Lower leg skin (tissue), 4 donors: ENCODE measurements at places on chromosomes 16 and 17. TPM values are rescaled to one million over a fixed set of nuclear protein-coding genes. Genes with fewer than 3 reads are reported as not detected.

Gene DPEP3
- total RNA-seq: 0.15 TPM

Gene WSB1
- total RNA-seq: 66.1 TPM

Gene OR1A1
- not detected for total RNA-seq

Gene DHX58
- total RNA-seq: 7.5 TPM

Gene ASPA
- total RNA-seq: 1.1 TPM

Gene SOCS7
- 14.5 TPM for total RNA-seq

Gene TEX19
- not detected for total RNA-seq

Gene SLC52A1
- 3.4 TPM for total RNA-seq

DNA sequence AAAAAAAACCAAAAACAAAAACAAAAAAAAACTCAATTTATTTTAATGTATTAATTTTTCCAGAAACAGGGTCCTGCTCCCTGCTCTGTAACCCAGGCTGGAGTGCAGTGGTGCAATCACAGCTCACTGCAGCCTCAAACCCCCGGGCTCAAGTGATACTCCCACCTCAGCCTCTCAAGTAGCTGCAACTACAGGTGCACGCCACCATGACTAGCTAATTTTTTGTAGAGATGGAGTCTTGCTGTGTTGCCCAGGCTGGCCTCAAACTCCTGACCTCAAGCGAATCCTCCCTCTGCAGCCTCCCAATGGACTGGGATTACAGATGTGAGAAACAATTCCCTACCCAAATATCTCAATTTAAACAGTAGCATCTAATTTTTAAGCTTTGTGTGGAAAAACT lies 25.2 kb upstream of the EMP2 start:
- no peak for DNase-seq

DNA sequence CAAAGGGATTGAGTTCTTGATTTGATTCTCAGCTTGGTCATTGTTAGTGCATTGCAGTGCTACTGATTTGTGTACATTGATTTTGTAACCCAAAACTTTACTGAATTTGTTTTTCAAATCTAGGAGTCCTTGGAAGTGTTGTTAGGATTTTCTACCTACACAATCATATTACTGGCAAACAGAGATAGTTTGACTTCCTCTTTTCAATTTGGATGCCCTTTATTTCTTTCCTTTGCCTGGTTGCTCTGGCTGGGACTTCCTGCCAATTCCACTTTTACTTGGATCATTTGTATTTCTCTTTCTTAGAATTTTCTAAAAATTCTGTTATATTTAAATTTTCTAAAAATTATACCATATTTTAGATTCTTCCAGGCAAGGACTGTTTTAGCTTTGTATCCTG lies 151.1 kb downstream of the FTO start:
- no peak for DNase-seq

- DNase-seq: no peak
Observed at GRCh38 chr16:14364386-14365199, 265.5 kb downstream of the PARN start.

DNA sequence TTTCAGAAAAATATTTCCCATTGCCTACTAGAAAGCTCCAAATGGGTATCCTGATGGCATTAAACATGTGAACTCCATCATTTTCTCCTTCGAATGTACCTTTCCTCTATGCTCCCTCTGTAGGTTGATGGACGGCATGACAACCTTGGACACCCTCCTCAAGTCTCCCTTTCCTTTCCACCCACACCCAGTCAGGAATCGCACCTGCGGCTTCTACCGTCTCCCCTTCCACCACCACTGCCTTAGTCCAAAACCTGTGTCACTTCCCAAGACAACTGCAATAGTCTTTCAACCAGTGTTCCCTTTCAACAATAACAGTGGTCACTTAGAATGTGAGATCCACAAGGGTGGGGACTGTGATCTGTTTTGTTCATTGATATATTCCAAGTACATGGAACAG lies 233.1 kb upstream of the AXIN2 start:
- DNase-seq: no peak

- DNase-seq: no peak
Observed at GRCh38 chr17:44171931-44172455, 1.5 kb downstream of the ASB16 start.

DNA sequence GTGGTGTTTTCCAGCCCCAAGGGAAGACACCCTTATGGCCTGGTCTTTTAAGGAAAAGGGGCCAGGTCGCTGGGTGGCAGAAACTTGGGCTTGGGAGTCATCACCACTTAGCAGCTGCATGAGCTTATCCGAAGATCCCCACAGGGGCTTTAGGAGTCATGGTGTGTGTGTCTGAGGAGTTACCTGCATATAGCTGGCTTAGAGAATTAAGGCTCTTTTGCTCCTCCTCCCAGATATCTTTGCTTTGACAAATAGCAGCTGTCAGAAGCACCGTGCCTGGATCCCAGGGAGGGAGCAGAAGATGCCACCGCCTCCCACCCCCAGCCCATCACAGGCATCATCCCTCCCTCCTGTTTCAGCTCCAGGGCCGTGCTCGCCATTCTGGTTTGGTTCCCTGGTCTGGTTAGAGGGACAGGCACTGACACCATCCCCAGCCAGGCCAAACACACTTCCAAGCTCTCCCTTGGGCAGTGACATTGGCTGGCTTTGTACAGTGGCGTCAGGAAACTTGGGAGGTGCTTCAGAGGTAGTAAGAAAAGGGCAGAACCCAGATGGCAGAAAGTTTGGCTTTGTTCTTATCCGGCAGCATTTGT lies 17.4 kb downstream of the LDHD start:
- no peak for DNase-seq

DNA sequence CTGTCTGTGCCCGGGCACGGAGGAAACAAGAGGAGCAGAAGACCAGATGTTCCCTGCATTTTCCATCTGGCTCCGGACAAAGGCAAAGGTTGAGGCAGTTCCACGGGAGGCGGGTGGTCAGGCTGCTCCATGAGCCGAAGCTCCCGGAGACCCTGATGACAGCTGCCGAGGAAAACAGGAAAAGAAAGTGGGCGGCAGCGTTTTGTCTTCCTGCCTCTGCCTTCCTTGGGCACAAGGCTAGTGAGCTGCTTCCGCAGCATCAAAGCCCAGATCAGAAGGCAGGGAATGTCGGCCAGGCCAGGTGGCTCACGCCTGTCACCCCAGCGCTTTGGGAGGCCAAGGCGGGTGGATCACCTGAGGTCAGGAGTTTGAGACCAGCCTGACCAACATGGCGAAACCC lies 16.2 kb downstream of the SLC43A2 start:
- DNase-seq: no peak

DNA sequence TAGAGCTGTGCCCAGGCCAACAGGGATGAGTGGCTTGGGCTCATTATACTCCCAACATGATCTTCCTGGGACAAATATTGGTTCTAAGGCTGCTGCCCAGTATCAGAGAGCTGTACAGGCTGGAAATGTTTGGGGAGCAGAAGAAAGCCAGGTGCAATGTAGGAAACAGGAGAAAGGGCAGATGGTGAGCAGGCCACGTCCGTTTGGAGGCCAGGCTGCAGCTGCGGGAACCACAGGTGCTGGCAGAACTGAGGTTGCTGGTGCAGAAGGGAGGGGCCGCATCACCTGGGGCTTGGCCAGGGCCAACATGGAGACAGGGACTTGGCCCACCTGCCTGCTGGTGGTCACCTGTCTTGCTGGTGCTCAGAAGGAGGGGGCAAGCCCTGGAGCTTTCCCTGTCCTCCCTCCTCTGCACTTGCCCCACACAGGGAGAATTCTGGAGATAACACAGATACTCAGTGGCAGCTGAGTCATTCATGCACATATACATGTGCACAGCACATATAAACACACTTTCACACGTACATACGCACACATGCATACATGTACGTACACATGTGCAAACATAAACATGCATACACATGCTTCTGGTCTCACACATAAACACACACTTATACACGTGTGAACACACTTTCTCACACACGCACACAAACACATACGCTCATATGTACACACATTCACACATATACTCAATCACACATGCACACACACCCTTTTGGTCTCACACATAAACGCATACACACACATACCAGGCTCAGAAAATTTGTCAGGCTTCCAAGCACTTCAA lies 67.7 kb downstream of the WSCD1 start:
- DNase-seq: no peak

DNA sequence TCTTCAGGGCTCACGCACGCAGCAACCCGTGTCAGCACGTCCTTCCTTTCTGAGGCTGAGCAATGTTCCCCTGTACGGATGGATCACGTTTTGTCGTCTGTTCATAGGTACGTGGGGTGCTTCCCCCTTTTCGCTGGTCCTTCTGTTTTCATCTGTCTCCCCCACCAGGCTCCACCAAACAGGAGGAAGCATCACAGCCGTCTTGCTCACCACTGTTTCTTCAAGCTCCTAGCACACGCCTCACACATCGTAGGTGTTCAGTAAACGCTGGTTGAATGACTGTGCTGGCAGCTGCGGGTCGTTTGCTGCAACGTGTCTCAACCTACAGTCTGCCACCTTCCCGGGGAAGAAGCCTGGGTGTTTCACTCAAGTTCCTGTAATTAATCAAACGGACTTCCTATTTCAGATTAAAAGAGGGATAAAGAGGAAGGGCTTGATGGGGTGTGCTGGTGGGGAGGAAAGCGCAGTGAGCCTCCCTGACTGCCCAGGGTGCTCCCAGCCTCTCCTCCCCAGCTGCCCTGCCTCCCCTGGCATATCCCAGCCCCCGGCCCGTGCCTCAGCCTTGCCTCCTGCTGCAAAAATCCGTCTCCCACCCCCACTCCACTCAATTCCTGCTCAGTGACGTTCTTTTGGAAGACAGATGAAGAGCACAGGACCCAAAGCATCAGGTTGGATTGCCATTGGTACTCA lies 76.7 kb upstream of the DOC2B start:
- peak; percentile 70 for DNase-seq

- DNase-seq: no peak
Observed at GRCh38 chr16:71673582-71673973, 47.6 kb downstream of the MARVELD3 start.

GRCh38 chr16:81945665-81946064 lies 65.6 kb downstream of the SDR42E1 start:
- no peak for DNase-seq

DNA sequence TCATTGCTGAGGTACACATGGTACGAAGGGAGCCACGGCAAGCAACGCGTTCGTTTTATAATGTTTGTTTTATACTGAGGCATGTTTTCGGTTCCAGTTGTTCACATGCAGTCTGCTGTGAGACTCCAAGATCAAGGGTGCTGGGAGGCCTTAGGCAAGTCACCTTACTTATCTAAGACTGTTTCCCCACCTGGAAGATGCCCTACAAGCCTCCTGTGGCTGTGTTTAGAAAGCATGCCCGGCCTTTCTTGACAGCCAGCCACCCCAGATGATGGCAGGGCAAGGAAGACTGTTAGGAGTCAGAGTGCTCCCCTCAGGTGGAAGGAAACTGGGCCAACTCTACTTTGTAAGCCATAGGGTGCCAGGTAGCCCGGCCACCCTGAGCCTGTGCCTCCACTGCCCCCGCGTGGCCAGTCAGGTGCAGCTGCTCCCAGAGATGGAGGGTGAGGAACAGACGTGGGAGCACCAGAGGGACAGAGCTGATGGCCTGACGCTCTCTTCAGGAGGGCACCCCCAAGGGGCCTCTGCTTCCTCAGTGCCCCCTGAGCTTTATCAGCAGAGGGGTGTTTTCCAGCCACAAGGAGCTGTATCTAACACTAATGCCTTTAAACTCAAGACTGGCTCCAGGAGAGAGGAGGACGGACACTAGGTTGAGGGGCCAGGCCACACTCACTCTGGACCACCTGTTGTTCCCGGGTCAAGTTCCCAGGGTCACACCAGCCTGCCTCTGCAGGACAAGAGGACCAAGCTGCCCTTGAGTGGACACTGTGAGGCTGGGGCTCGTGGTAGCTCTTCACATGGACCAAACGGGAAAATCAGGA lies 5.4 kb downstream of the NAT9 start:
- DNase-seq: no peak

GRCh38 chr17:30377574-30378240 lies 1.0 kb upstream of the CPD start:
- DNase-seq: no peak

DNA sequence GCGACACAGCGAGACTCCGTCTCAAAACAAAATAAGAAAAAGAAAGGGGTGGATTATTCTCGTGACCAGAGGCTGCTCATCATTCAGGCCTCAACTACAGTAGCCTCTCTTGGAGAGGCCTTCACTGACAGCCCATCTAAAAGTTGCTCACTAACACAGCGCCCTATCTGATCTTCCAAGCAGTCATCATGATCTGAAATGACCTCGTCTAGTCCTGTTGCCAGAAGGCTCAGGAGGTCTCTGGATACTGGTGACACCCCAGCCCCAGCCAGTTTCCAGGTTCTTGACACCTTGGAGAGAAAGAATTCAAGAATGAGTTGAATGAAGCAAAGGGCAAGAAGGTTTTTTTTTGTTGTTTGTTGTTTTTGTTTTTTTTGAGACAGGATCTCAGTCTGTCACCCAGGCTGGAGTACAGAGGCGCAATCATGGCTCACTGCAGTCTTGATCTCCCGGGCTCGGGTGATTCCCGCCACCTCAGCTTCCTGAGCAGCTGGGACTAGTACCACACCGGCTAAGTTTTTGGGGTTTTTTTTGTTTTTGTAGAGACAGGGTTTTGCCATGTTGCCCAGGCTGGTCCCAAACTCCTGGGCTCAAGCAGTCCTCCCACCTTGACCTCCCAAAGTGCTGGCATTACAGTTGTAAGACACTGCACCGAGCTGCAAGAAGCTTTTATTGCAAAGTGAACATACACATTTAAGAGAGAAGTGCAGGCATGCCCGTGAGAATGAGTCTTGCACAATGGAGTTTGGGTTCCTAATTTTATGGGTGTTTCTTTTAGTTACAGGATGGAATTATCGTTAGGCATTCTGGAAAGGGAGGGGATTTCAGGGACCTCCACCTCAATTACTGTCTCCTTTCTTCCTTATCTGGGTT lies 2.7 kb upstream of the ZC3H7A start:
- DNase-seq: no peak

DNA sequence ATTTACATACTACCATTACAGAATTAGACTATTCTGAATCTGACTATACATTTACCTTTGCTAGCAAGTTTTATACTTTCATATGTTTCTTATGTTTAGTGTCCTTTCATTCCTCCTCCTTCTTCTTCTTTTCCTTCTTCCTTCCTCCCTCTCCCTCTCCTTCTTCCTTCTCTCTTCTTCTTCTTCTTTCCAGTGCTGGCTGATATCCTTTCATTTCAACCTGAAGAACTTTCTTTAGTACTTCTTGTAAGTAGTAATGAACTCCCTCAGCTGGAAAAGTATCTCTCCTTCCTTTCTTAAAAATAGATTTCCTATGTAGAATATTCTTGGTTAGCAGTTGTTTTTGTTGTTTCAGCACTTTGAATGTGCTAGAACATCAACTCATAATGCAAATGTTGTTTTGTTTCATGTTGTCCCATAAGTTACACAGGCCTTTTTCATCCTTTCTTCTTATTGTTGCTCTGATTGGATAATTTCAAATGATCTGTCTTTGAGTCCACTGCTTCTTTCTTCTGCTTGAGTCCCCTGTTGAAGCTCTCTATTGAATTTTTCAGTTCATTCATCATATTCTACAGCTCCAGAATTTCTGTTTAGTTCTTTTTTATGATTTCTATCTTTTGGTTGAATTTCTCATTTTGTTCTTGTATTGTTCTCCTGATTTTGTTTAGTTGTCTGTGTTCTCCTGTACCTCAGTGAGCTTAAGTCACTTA lies 15.1 kb upstream of the TBX4 start:
- no peak for DNase-seq

- DNase-seq: no peak
Observed at GRCh38 chr17:6523330-6523729, 33.0 kb downstream of the PITPNM3 start.

- no peak for DNase-seq
Observed at GRCh38 chr17:32192379-32192778, 50.1 kb downstream of the RHOT1 start.

- DNase-seq: no peak
Observed at GRCh38 chr16:50371936-50372595, 3.3 kb upstream of the BRD7 start.
